CD14-positive monocyte (primary cell): ENCODE measurements at places on chromosomes 13 and 19.
A peak's percentile ranks its signal among the peaks of the same experiment; 100 is the strongest.

GRCh38 chr19:55146078-55146704 lies 2.8 kb downstream of the TNNT1 start:
- DNase-seq = no peak

DNA sequence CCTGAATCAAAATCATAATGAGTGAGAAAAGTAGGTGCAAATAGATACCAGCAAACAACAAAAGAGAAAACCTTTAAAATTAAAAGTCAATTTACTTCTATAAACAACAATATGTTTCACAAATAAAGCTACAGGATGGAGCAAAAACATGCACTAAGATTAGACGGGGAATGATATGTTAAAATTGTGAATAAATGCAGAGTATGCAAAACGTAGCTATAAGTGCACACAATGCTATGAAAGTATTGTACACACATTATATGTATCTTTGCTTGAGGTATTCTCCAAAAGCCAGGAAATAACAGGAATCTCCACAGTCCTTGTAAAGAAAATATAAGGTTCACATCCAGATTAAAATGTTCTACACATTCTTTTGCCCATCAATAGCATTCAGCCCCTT lies 523.9 kb downstream of the EFNB2 start:
- DNase-seq = no peak

DNA sequence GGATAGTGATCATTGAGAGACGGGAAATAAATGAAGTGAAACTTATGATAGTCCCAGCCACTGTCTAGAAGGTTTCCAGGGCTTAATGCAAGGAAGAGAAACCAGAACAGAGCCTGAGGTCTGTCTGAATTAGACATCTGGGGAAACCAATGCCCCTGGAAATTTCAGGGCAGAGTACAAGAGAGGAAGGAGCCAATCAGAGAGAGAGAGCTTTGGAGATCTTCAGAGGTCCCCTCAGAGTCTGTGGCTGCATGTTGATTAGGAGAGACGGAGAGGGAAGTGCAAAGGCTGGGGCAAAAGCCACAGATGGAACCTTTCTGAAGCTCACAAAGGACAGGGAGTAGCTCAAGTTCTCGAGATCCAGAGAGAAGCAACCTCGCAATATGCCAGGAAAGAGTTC lies 378.0 kb downstream of the DNAJC15 start:
- peak; percentile 7 for DNase-seq

DNA sequence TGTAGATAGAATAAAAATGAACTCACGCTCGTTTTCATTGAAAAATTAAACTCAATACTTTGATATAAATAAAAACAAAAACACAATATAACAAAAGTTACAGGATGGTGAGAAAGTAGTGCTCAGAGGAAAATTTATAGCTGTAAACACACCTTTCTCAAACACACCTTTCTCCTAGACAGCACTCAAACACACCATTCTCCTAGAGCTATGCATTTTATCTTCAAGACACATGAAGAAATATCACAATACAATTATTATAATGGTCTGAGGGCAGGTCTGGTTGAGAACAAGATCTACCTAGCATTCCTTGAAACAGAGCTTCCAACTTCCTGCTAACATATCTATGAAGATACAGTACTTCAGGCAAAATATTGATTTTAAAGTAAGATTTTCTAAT lies 183.4 kb upstream of the NBEA start:
- DNase-seq = no peak

GRCh38 chr19:41933693-41934426 lies 5.6 kb upstream of the ERFL start:
- peak; percentile 31 for DNase-seq

DNA sequence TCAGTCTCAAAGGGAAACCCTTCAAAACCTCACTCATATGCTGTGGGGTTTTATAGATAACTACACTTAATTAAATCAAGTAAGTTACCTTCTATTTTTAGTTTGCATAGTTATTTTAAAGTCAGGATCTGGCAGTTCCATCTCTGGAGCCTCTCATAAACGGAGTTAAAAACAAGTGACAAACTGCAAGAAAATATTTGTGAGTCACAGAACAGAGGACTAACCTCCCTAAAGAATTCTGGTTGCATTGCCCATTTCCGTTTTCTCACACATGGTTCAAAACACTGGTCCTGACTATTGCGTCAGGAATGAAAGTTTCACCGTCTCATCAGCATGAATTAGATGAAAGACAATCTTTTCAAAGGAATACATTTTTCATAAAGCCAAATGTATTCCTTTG lies 10.6 kb downstream of the RXFP2 start:
- peak; percentile 17 for DNase-seq

- no peak for DNase-seq
Measured at GRCh38 chr19:49939721-49940481, 10.6 kb upstream of the NUP62 start.

DNA sequence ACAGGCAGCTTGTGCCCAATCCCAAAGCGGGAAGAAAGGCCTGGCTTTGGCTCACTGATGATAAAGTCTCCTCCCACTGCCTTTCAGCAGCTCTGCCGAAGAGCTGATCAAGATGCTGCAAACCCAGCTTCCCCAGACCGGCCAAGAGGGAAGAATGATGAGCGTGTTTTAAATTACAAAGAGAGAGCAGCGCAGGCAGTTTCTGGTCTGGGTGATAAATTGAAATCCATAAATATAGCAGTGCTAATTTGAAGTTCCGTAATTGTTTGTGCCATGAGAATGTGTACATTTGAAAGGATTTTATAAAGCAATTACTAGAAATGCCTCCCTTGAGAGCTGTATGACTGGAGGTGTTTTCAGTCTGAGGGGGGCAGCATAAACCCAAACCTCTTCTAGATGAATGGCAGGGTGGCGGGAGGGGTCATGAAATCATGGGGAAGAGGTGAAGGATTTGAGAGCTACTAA lies 171.8 kb downstream of the STK24 start:
- DNase-seq = no peak

DNA sequence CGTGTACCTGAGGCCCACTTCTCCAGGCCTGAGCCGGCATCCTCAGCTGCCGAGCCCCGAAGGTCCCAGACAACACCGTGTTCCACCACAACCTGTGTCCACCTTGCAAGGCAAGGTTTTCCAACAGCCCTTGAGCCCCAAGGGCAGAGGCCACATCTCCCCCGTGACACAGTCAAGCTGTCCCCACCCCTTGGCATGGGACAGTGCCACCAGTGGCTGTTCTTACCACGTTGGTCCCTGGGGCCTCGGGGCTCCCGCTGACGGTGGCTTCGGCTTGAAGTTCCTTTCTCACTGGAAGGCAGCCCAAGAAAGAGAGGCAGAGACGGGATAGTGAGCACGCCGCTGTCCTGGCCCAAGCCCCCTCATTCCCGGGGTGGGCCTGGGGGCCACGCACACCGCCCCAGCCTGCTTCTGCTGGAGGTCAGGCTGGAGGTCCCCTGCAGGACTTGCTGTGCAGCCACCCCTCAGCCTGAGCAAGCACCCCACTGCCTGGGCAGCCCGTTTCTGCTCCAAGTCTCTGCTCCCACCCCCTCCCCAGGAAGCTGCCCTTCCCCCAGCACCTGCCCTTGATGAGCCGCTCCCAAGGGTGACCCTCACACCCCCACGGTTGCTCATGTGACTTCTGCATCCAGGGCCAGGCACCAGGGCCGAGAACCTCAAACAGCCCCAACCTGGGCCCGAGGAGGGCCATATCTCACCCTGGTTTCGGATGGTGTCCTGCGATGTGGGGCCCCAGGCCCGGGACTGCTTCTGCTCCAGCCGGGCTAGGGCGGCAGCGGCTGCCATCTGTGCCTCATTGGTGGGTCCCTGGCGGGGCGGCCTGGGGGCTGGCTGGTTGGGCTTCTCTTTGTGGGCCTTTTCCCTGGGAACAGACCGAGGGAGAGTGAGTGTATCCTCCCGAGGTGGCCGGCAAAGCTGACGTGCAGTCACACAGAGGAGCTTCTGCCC lies 4.1 kb downstream of the UBXN6 start:
- DNase-seq = no peak

DNA sequence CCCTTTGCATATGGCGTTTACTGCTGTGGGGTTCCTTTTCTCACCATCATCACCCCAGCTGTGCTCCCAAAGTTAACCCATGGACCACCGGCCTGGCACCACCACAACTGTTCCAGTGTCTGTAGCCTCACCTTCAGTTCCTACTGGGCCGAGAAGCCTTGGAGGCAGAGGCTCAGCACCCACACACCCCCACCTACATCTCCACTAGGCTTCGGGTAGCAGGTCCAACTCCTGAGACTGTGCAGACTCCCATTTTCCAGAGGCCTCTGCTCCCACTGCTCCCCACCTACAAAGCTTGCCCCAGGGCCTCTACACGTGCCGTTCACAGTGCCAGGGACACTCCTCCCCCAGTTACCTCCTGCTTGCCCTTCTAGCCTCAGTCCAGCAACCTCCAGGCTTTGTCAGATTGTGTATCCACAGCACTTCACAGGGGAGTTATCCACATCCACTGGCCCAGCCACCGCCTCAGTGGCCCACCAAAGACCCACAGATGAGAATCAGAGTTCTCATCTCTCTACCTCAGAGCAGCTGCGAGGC lies 14.1 kb downstream of the SLC27A5 start:
- no peak for DNase-seq
